ENCODE measurements at places on chromosomes 13 and 19. TPM values are rescaled to one million over a fixed set of nuclear protein-coding genes. Genes with fewer than 3 reads are reported as not detected.

DNA sequence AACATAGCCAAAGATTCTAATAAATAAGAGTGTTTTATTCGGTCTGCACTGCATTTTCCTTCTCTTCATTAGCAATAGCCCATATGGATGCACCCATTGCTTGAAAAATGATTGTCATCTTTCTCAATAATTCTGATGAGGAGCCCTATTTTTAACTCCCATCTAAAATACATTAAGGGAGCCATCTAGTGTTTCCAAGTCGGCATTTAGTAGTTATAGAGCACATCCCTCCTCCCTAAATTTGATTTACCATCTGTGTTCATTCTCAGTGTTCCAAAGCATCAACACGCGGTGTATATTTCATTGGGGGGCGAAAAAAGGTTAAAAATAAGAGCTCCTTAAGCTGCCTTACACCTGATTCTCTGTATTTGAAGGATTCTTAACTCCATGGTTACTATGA lies 119.2 kb upstream of the IPO5 start:
- DNase-seq: no peak

DNA sequence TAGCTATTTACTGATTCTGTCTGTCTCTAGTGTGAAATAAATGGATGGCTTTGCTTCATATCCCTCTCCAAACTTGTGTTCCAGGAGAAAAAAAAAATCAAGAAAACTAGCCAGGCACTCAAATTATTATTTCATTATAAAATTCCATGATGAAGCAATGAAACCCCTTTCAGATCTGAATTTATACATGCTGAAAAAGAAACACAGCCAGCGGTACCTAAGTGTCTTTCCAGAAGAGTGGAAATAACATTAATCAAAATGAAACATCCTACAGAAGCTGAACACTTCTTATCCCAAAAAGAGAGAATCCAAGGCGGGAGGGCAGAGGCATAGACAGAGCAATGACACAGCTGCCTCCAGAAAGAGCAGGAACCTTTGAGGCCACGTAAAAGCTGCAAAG lies 15.9 kb downstream of the ENOX1 start:
- DNase-seq: no peak

The LHB gene
- total RNA-seq: not detected

The DCAF15 gene
- total RNA-seq: 35.0 TPM

- peak; percentile 91 for DNase-seq
Measured at GRCh38 chr19:35518313-35518712, 4.9 kb upstream of the DMKN start.

DNA sequence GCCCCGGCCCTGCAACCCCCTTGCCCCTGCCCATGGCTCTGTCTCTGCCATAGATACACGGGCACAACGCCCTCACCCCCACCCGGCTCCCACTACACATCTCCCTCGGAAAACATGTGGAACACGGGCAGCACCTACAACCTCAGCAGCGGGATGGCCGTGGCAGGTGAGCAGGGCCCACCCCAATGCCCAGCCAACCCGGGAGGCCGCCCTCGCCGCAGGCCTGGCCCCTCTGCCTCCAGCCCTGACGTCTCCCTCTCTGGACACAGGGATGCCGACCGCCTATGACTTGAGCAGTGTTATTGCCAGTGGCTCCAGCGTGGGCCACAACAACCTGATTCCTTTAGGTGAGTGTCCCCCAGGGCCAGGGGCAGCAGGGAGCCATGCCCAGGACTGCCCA lies 7.7 kb downstream of the YIPF2 start:
- DNase-seq: no peak

The IZUMO2 gene
- total RNA-seq: not detected

The ZNF415 gene
- total RNA-seq: not detected

The PRKD2 gene
- total RNA-seq: 19.1 TPM

The MBD3L2 gene
- not detected for total RNA-seq
